ENCODE measurements at places on chromosomes 11 and 22.

DNA sequence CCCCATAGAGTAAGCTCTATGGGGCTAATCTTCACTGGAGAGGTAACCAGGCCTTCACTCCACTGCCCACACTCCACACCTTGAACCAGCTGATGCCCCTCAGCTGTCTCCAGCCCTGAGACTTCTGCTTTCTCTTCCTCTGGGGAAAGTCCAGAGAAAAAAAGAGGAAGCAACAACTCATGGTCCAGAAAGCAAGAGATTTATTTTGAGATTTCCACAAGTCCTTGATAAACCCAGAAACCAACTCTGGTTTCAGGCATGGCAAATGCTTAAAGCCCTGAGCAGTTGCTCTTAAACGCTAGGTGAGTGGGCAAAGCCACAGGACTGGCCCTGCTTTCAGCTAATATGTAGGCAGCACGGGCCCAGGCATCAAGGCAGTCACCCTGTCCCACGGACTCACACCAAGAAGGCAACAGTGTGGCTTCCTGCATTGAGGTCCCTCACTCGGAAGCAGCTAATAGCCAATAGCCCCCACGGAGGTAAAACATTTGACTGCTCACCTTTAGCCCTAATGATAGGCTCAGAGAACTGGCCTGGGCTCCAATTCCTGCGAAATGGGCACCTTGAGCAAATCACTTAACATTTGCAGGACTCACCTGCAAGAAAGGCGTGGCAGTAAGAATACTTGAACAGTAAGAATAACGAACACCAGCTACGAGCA, 4.3 kb downstream of the CYB561A3 start:
- peak; percentile 78 for DNase-seq

GRCh38 chr11:34464591-34465051, 25.9 kb downstream of the CAT start:
- peak; percentile 44 for DNase-seq

DNA sequence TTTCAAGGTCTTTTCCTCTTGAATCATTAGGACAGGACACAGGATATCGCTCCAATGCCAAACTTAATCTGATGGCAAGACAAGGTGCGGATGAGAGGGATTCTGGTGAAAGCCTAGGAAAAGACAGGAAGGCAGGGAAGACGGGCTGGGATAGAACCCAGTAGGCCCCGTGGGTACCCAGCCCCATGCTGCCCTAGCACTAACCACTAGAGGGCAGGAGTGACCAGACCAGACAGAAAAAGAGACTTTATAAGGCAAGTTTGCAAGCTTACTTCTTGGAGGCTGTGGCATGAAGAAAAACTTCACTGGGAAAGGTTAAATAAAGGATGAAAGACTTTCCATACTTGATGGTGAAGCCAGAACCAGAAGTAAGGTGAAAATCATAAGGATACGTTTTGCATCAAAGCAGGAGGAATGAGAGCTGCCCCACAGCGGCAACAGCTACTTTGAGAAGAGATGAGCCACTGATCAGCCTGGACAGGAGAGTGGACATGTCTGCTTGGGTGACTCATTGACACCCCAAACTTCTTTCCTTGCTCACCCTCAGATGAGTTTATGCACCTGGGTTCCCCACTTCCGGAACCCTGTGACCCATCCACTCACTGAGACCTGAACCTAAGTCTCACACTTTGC, 39.8 kb downstream of the SYN3 start:
- DNase-seq, result peak; percentile 60

- DNase-seq, result no peak
Measured at GRCh38 chr22:20551805-20552442, 44.5 kb downstream of the MED15 start.

GRCh38 chr11:69395287-69395686, 86.2 kb upstream of the LINC01488 start:
- DNase-seq, result no peak

DNA sequence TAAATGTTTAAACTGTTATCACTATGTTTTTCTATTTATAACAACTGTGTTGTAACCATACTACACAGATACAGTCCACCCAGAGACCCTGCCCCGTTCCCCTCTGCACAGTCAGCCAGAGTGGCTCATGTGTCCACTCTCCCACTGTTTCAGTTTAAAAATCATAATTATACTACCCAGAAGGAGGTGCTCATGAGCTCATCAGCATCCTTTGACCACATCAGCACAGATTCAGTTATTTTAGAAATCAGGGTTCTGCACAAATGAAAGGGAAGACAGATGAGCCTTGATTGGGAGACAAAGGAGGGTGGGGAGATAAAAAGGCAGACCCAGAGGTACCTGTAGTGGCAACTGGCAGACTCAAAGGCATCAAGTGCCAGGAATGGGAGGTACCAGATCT, 124.3 kb downstream of the RCN1 start:
- DNase-seq, result no peak

DNA sequence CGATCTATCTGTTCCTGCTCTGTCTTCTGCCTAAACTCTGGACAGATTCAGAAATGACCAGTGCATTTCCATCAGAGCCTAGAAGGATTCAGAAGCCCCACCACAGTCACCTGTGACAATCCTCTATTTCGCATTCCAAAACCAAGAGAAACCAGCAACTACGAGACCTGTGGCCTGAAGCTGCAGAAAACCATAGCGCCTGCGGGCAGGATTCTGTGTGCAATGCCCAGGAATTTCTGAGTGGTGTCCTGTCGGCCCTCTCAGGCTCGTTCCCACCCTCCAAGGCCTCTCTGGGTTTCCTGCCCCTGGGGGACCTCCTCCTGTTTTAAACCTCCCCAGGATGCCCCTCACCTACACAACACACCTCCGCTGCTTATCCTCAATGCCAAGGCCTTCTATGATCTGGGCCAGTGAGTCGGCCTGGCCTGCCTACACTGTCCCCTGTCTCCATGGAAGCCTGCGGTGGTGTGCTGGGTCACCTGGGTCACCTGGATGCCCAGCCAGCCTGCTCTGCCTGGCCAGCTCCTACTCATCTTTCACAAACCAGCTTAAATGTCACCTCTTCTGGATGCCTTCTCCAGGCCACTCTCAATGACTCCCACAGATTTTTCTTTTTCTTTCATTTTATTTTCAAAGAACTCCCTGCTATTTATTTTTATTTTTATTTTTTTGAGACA, 198.3 kb downstream of the CEP164 start:
- DNase-seq, result no peak

GRCh38 chr11:20874358-20874757, 205.0 kb downstream of the NELL1 start:
- DNase-seq, result no peak

DNA sequence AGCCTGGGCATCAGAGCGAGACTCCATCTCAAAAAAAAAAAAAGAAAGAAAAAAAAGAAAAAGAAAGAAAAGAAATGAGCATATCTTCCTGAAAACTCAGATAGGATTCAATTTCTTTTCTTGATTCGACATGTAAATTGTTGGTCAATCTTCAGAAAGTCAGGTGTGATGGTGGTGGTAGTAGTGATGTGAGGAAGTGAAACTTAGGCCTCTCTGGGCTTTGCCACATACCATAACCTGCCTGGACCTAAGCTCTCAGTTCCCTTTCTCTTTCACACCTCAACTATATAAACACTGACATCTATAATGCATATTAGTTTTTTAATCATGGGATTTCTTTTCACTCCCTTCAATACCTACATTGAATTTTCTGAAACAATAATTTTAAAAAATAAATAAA, 98.0 kb upstream of the TBCEL start:
- DNase-seq, result no peak

- no peak for DNase-seq
Measured at GRCh38 chr11:130763087-130763980, 152.9 kb downstream of the SNX19 start.

DNA sequence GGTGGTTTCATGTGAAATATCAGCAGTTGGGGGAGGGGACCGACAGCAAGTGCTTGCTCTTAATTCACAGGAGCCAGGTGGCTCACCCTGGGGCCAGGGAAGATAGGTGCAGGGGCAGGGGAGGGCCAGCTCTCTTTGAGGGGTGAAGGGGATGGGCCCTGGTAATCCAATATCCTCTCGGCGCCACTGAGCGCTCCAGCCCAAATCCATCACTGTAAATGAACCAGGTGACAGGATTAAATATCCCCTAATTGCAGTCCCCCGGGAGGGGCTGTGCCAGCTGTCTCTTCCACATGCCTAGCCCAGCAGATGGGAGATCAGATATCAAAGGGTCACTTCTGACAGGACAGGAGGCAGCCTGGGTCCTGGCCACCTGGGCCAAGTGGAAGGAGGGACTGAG, 531.8 kb upstream of the CADM1 start:
- no peak for DNase-seq

DNA sequence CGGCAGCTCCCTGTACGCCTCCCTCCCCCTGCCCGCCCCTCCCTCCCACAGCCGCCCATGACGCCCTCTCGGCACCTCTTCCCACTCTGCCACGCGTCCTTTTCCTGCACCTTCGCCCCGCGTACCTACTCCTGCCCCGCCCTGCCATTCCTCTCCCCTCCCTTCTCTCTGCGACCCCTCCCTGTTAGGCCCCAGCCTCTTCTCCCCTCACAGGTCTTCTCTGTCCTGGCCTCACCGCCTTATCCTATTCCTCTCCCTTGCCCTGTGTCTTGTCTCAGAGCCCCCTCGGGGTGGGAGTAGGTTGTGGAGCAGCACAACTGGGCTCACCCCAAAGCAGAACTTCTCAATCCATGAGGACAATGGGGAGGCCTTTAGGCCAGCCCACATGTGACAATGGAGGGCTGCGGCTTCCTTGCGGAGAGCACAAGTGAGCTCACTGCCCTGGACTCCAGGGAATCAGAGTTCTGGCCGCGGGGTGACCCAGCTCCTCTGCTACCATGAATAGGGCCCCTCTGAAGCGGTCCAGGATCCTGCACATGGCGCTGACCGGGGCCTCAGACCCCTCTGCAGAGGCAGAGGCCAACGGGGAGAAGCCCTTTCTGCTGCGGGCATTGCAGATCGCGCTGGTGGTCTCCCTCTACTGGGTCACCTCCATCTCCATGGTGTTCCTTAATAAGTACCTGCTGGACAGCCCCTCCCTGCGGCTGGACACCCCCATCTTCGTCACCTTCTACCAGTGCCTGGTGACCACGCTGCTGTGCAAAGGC, 539 bp downstream of the SLC35C1 start:
- DNase-seq, result peak; percentile 25

GRCh38 chr11:118916842-118917388, 8.8 kb downstream of the BCL9L start:
- no peak for DNase-seq

- DNase-seq, result peak; percentile 61
Measured at GRCh38 chr11:10792385-10793068, 16.2 kb downstream of the EIF4G2 start.

- no peak for DNase-seq
Measured at GRCh38 chr22:20752104-20752741, 21.7 kb upstream of the SERPIND1 start.

Data from inflammatory macrophage treated with lipopolysaccharide for 1 hour (primary cell).